ENCODE measurements at places on chromosomes 7 and 10.

- no peak for DNase-seq
These were observed 155.9 kb downstream of the CDK14 start for GRCh38 chr7:90752051-90752450.

- no peak for DNase-seq
These were observed 877 bp upstream of the NOD1 start for GRCh38 chr7:30479202-30480120.

- DNase-seq, result no peak
These were observed 12.2 kb downstream of the TMEM184A start for GRCh38 chr7:1543826-1544177.

DNA sequence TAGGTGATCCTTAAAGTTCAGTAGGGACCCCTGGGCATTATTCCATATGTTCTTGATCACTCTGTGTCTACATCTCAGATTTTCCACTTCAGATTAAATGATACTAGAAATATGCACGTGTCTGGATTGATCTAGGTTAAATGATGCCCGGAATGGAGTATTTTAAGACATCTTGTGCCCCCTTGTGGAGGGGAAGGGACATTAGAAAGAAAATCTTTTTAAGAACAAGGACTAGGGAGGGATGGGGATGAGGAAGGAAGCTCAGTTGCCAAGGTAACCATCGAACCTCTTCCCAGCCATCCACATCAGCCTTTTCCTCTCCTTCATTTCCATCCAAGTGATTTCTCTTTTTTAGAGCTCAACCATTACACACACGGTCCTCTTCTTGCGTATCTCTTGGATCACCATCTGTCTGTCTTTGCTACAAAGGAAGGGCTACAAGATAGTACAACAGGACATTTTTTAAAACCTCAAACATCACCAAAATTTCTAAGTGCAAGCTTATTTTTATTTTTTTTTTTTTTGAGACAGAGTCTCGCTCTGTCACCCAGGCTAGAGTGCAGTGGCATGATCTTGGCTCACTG is 40.5 kb downstream of the PRSS2 start:
- DNase-seq, result peak; percentile 26

DNA sequence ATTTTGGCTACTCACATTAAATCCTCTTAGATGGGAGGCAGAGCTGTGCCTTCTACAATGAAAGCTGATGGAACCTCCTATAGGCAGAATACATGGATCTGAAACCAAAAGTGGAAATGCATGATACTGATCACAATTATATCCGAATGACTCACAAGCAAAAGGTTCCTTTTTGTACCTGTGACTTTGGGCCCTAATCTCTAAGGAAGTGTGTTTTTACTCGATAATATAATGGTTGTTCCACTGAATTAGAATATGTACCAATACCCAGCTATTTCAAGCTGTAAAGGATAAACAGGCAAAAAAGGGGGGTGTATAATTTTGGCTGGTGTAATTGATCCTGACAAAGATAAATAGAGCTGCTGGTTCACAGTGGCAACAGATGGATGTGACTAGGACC is 17.6 kb upstream of the LAMB1 start:
- no peak for DNase-seq

- no peak for DNase-seq
These were observed 88.3 kb upstream of the MXI1 start for GRCh38 chr10:110118891-110119621.

- peak; percentile 38 for DNase-seq
These were observed 2.1 kb upstream of the SHTN1 start for GRCh38 chr10:117007080-117007479.

GRCh38 chr10:28962768-28963167 is 285.4 kb downstream of the BAMBI start:
- no peak for DNase-seq

DNA sequence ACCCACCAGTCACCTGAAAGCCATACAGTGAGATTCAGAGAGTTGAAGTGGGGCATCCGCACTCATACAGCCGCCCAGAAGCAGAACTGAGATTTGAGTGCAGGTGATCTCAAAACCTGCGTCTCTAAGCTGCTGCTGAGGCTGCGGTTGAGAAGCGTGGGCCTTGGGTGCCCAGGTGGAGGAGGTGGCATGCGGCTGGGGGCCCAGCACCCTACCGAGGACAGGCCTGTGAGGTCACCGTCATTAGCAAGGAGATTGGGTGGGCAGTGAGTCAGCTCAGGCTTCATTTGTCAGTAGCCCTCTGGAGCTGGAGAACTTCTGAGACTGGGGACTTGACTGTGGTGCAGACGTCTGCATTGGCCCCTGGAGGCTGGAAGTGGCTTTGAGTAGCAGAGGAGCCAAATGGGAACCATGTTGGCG is 29.8 kb downstream of the ZMIZ1 start:
- no peak for DNase-seq

- no peak for DNase-seq
These were observed 204.7 kb downstream of the DGKI start for GRCh38 chr7:137642031-137642430.

GRCh38 chr7:155792315-155792960 is 19.8 kb downstream of the SHH start:
- DNase-seq, result no peak

DNA sequence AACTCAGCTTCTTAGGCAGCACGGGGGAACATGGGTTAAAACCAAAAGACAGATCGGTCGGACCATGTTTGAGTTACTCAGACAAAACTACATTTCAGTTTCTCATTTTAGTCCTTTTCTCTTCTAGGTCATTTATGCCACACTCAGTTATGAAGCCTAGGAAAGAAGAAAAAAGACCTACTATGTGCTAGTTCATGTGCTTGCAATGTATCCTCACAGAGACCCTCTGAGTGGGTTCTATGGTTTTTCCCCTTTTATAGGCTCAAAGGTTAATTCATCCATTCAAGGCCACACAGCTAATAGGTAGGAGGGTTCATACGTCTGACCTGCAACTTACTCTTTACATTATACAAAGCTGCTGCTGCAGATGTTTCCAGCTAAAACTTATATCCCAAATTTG is 104.7 kb upstream of the ZNF438 start:
- no peak for DNase-seq

DNA sequence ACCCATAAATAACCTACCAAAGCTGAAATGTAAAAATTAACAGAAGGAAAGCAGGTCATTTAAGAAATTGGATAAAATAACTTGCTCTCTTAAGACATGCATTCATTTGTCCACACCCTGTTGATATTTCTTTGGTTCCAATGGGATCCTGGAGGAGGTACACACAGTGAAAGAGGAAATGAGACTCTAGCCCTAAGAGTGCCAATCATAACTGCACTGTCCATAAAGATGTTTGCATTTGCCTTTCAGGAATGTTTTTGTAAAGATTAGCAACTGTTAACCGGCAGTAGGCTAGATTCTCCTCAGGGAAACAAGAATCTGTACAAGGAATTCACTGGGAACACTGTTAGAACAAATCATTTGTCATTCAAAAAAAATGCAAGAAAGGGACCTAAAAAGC is 61.0 kb downstream of the MEOX2 start:
- no peak for DNase-seq

- no peak for DNase-seq
These were observed 116.1 kb upstream of the CDCA7L start for GRCh38 chr7:22061775-22062174.

- DNase-seq, result no peak
These were observed 53.5 kb downstream of the GLI3 start for GRCh38 chr7:42183547-42183946.

- DNase-seq, result no peak
These were observed 211.7 kb upstream of the NFE2L3 start for GRCh38 chr7:25940086-25940906.

DNA sequence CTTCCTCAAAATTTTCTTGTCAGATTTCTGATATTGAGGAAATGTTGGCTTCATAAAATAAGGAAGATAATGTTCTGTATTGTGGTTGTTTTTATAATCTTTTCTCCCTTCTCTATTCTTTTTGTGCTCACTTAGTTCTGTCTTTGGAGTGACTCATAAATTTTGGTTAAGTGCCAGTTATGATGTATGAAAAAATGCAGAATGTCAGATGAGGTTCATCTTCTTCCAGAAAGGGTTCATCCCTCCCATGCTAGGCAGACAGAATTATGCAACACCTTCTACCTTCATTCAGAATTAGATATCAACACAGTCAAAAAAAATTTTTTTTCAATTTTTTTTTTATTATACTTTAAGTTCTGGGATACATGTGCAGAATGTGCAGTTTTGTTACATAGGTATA is 36.6 kb upstream of the CYP2C19 start:
- DNase-seq, result no peak
